ENCODE measurements at places on chromosomes 7 and 10.

- no peak for DNase-seq
These were observed 37.0 kb downstream of the VWA2 start for GRCh38 chr10:114276066-114276465.

DNA sequence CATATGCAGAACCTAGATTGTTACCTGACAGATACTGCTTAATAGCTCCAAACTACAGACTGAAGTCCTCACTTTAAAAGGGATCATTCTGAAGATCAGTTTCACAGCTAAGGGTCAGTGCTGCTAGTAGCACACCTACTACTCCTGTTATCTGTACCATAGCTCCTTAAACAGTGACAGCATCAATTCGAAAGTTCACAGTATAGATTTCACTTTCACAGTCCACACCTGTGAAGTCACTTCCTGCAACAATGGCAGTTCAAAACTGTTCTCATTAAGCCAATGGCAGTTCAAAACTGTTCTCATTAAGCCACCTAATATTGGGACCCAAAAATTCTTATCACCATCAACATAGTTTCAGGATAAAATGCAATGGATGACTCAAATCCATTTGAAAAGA is 10.7 kb upstream of the FHIP2A start:
- no peak for DNase-seq

DNA sequence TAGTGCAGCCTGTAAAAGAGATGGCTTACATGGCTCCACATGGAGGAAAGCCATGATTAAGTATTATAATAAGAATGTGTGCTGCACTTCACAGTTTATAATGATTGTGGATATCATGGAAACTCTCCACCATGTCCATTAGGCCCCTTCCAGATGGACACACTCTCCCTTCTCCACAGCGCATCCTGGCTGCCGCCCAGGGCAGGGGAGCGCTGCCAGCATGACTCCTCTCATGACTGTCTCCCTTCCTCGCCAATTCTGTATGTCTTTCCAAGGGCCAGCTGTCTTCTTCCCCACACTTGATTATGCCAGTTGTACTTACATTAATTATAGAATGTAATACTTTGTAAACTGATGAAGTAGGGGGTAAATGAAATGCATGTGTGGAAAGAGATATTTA is 259.3 kb upstream of the TMEM72 start:
- DNase-seq: no peak

DNA sequence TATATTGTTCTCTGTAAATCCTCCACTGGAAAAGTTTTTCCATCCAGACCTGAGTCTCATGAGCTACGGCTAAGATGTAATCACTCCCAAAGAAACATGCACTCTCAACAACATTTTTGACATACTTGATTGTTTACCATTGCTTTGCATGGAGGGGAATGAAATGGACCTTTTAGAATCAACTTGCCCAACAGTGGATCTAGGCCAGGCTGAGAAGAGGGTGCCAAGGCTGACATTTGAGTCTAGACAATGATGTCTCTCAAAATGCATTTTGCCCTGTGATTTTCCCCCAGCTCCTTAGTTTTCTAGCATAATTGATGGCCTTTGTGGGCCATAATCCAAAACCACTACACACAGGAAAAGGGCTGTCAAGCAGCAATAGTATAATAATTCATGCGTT is 297.9 kb upstream of the KLF6 start:
- no peak for DNase-seq

GRCh38 chr10:73465978-73466726 is 29.7 kb downstream of the PPP3CB start:
- no peak for DNase-seq

GRCh38 chr10:24929904-24930303 is 22.5 kb downstream of the PRTFDC1 start:
- DNase-seq: no peak

- no peak for DNase-seq
These were observed 50.4 kb downstream of the TFEC start for GRCh38 chr7:115980159-115980558.

DNA sequence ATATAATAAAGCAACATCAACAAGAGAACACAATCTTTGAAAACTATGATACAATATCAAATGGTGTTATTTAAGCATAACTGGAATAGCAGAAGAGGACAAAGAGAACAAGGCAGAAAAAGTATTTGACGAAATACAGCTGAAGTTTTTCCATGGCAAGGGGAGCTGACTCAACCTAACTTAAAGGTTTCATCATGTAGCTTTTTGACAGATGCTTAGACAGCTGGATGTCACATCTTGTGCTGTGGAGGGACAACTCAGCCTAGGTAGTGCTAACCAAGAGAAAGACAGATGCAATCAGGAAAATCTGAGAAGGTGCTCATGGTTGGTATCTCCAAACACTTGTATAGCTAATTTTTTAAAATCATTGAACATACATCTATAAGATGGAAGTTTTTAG is 208.2 kb downstream of the TFEC start:
- no peak for DNase-seq

- DNase-seq: no peak
These were observed 1.0 kb upstream of the AVPI1 start for GRCh38 chr10:97687785-97688781.

DNA sequence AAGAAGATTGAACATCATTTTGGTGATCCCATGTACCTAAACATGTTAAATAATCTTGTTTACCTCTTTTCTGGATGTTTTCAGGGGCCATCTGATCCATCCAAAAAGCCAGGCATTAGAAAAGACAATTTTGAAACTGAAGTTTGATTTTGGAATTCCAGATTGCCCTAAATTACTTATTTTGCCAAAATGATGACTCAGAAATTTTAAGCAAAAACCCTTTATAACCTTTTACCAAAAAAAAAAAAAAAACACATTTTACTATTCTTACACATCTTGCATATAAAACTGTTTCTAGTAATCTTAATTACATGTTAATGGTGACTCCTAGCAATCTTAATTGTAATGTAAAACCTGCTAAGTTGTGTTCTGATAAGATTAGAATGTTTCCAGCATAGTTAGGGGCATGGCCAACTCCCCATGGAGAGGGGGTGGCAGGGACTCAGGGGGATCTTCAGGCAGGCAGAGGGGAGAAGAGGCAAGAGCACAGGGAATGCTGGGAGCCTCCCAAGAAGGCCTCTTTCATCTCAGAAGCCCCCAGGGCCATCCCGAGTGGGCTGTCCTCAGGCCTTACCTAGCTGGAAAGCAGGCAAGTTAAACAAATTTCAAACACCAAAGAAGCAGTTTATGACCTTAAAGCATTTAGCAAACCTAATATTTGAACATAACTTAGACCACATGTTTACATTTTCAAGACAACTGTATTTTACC is 25.8 kb upstream of the AKR1C3 start:
- no peak for DNase-seq

- no peak for DNase-seq
These were observed 4.7 kb downstream of the ECD start for GRCh38 chr10:73163096-73163495.

DNA sequence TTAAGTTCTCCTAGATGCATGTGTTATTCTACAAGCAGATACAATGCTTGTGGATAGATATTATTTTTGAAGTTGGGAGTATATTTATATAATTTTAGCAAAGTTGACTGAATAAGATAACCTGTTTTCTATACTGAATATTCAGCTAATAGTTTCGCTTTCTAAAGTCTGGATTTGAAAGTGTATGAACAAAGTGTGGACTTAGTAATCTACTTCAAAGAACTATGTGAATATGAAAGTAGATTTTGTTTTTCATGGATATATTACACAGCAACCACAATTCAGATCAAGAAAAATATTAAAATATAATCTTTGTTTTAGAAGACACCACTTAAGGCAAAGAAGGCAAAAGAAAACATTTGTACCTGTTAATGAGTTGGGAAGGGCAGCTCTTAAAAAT is 78.8 kb downstream of the ZEB1 start:
- no peak for DNase-seq

DNA sequence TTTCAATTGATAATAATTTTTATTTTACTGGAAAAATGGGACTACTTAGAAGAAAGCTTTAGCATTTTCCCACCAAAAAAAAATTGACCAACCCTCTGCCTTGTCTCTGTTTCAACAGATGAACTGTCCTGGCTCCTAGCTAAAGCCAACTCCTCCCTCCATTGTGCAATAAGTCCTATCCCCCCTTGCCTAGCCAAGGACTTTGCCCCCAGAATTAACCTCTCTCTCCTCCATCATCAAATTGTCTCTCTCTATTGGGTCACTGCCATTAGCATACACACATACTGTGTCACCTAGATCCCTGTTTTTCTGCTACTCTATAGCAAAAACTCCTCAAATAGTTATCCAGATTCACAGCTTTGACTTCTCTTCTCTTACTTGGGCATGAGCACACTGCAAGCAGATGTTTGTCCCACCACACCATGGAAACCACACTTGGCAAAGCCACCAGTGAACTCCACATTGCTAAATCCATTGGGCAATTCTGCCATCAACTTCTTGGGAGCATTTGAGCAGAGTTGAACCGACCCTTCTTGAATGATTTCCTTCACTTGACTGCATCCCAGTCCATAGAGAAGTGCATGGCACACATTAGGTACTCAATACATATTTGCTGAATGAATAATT is 91.4 kb upstream of the NEBL start:
- no peak for DNase-seq

GRCh38 chr7:108380517-108380916 is 75.7 kb downstream of the NRCAM start:
- no peak for DNase-seq

DNA sequence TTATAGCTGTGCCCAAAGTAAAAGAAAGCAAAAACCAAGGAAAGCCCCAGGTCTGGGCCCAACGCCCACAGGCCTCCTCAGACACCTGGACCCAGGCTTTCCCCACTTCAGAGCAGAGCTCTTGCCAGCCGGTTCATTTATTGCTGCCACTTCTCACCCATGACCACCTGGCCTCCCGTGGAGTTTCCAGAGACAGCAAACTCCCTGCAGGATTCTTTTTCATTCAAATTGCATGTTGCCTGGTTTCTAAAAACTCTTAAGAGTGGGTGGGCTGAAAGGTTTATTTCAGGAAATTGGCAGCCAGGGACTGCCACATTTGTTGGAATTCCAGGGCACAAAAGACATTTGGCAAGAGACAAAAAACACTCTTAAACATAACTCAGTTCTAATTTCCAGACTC is 4.7 kb downstream of the VOPP1 start:
- DNase-seq: peak; percentile 31

GRCh38 chr7:77382532-77382931 is 33.6 kb downstream of the GSAP start:
- DNase-seq: no peak

DNA sequence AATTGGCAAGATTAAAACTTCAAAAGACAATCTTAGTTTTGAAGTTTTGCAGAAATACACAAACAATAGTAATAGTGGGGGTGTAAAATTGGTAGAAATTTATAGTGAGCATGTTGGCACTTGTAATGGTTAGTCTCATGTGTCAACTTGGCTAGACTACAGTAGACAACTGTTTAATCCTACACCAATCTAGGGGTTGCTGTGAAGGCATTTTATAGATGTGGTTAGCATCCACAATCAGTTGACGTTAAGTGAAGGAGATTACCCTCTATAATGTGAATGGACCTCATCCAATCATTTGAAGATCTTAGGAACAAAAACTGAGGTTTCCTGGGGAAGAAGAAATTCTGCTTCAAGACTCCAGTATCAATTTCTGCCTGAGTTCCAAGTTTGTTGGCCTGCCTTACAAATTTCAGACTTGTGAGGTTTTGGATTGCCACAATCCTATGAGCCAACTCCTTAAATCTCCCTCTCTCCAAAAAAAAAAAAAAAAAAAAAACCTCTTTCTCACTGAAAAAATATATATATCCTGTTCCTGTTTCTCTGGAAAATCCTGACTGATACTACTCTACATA is 531.6 kb upstream of the IGFBP3 start:
- DNase-seq: no peak

DNA sequence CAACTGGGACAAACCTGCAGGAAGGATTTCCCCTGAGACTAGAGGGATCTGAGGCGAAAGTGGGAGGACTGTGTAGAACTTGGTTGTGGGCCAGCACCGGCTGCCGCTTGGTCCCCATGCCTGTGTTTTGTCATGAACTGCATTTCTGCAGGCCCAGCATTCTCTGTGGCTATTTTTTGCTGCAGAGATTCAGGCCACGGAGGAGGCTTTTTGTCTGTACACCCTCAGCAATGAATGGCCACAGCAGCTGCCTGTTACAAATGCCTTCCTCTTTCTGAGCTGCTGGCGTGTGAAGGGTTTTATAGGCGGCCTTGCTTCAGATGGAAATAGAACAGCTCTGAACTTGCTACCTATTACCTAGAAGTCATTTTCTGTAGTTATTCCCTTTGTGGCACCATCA is 164.4 kb downstream of the SH2D4B start:
- no peak for DNase-seq

DNA sequence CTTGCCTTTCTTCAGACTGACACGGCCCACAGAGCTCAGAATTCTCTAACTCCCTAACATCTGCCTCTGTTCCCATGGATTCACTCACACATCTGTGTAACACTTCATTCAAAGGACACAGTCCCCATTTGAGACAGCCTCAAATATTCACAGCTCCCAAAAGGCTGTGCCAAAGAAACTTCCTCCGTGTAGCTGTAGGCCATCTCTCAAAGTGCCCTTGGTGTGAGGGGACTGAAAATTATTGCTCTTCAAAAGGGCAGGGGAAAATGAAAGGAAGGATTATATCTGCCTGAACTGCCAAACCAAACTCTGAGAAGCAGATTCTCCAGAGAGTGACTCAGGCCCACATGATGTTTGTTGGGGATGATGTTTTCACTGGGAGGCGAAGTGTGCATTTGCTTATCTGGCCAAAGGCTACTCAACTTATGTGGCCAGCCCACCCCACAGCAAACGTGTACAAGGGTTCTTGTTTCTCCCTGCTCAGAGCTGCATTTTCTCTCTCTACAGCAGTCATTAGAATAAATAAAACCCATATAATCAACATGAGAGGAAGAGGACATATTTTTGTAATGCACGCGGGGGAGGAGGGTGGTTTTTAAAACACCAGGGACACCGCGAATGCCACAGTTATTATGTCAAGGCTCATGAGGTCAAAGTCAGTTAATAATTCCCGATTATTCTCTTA is 302.4 kb upstream of the NFE2L3 start:
- DNase-seq: no peak

DNA sequence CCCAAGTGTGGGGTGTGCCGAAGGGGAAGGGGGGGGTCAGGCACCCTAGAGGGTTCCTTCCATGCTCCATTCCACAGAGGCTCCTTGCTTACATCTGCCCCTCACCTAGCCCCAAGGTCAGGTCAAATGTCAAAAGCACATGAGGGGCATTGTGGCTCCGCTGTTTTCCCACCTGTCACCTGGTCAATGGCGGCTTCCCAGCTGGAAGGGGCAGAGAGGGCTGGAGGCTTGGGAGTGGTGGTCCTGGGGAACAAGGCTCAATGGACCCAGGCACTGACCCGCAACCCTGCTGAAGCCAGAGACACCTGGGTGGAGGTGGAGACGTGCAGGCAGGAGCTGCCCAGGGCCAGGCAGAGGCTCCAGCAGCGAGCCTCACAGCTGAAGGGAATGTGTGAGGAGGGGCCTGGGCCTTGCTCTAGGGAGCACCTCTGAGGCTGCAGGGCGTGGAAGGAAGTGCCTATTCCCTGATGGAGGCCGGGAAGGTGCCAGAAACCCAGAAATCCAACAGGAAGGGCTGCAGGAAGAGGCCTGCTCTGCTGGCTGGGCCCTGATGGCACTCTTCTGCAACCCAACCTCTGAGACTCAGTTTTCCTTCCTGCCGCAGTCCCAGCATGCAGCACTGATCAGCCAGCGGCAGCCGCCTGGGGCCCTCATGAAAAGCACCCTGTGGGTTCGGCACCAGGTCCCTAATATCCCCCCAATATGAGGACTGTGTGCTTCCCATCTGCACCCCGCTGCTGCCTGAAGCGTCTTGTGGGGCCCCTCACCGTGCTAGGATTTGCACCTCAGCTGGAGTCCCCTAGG is 16.0 kb downstream of the RASGEF1A start:
- DNase-seq: peak; percentile 1

GRCh38 chr10:48598243-48598935 is 6.5 kb downstream of the ARHGAP22 start:
- no peak for DNase-seq

GRCh38 chr7:51134013-51134441 is 182.6 kb downstream of the COBL start:
- no peak for DNase-seq
